ENCODE measurements at places on chromosomes 11 and 22.
A peak's percentile ranks its signal among the peaks of the same experiment; 100 is the strongest.

DNA sequence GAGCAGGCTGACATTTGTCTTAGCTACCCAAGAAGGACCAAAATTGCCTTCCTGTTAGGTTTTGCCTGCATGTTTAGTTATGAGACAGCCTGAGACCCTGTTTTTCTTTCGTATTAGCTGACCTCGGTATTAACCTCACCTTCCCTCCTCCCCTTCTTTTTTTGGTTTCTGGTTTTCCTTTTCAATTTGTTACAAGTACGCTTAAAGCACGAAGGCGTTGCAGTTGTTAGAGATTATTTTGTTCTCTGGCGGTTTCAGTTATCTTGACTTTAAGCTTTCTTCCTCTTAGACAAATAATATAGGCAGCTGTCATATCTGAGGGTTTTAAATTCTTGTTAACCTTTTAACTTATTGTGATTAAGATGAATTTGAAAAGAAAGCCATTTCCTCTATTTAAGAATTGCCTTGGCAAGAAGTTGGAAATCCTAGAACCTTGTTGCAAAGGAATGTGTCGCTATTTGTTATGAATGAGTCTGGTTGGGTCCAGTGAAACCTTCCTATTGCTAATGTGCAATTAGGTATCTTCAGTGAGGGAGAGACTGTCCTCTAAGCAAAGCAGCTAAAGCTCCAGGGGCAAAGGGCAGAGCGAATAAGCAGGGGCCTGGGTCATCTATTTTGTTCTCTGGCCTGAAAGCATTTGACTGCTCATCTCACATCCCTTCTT is 45.7 kb downstream of the PACS1 start:
- DNase-seq: no peak

GRCh38 chr22:31496735-31497146 is 405 bp downstream of the SFI1 start:
- no peak for DNase-seq

DNA sequence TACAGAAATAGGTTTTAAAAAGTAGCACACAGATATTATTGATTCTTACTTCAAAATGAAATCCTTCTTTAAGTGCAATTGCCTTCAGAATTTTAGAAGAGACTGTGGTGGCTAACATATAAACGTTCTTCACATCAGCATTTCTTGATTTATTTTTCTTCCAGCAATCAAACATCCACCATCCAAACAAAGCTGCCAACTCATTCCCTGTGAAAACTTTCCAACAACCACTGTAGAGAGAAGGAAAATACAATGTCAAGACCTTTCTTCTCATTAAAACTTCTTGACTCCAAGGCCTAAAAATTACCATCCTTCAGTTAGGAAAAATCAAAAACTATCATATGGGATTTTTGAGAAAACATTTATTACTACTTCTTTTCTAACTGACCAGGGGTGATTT is 34.0 kb upstream of the P4HA3 start:
- DNase-seq: no peak

- no peak for DNase-seq
These were observed 210.1 kb downstream of the NTM start for GRCh38 chr11:131580476-131580875.

- DNase-seq: no peak
These were observed 3.7 kb downstream of the FGF4 start for GRCh38 chr11:69771466-69771865.

DNA sequence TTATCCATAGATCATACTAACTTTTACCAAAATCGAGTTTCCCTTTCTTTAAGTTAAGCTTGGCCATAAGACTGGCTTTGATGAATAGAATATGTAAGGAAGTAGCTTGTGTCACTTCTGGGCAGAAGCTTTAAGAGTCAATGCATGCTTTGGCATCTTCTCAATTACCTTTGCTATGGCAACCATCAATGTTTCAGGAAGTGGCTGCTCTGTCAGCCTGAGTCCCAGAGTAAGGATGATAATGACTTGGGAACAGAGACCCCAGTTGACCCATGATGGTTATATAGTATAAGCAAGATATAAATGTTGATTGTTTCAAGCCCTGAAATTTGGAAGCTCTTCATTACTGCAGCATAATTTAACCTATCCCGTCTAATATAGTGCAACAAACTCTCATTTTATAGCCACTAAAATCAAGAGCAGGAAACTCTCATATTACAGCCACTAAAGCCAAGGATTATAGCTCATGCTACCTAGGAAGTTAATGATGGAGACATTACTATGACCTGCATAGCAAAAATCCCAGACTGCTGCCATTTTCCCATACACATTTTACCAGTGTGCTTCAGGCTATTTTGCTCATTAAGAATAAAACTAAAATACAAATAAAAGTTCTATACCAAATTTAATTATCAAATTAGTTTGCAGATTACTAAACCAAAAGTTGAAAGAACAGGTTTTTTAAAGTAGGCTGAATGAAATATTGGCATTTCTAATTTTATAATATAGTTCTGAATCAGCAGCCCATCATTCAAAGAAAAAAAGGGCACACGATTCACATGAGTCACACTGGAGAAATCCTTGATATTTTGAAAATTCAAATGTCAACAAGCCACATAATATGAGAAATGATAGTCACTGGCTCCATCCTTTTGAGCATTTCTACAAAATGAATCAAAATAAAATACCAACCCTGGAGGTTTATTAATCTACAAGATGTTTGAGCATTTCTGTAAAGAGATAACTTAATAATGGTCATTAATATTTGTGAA is 23.8 kb downstream of the FSHB start:
- no peak for DNase-seq

DNA sequence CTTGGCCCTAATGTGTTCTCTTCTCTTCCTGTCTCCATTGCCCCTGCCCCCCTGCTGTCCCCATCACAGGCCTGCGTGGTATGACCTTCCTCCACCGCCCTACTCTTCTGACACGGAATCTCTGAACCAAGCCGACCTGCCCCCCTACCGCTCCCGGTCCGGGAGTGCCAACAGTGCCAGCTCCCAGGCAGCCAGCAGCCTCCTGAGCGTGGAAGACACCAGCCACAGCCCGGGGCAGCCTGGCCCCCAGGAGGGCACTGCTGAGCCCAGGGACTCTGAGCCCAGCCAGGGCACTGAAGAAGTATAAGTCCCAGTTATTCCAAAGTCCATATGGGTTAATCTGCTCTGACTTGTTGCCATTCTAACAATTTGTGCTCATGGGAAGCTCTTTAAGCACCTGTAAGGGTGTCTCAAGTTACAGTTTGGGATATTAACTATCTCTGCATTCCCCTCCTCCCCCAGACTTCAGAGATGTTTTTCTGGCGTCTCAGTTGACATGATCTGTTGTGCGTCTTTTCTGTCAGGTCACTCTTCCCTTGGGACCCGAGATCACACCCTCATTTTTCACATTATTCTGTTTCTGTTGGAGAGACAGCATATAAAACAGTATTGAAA is 60.0 kb downstream of the COMMD9 start:
- no peak for DNase-seq

DNA sequence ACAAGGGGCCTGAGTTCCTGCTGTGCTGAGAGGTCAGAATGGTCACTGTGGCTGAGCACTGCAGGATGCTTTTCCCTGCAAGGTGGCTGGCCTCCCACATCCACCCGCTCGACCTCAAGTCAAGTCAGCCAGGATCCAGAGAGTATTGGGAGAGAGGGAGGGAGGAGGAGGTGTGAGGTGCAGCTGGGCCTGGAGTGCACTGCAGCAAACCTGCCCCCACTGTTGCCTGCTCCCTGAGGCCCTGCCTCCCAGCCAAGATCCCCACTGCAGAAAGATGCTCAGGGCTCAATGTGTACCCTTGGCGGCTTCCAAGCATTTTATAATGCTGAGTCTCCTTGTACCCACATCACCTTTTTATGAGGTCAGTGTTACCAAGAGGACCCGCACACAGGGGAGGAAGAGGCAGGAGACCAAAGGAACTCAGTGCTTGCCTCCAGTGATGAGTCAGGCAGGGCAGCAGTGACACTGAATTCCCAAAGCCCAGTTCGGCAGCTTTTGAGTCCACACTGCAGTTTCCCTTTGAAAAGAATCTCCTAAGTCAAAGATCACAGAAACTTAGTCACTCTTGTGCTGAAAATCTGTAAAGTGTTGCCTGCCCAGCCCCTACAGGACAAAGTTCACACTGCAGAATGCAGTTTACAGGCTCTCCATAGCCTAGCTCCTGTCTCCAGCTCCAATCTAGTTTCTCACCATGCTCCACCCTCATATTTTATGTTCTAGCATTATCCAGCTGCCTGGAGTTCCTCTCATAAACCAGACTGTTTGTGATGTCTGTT is 3.1 kb downstream of the ENDOD1 start:
- no peak for DNase-seq

GRCh38 chr11:110833033-110833484 is 120.8 kb upstream of the ARHGAP20 start:
- no peak for DNase-seq

GRCh38 chr11:79418241-79418640 is 22.6 kb downstream of the TENM4 start:
- DNase-seq: no peak

- no peak for DNase-seq
These were observed 11.9 kb upstream of the SYTL2 start for GRCh38 chr11:85822814-85823213.

GRCh38 chr11:13769188-13769587 is 100.7 kb downstream of the FAR1 start:
- DNase-seq: no peak

- DNase-seq: peak; percentile 54
These were observed 87.8 kb upstream of the VPREB1 start for GRCh38 chr22:22156716-22157347.

DNA sequence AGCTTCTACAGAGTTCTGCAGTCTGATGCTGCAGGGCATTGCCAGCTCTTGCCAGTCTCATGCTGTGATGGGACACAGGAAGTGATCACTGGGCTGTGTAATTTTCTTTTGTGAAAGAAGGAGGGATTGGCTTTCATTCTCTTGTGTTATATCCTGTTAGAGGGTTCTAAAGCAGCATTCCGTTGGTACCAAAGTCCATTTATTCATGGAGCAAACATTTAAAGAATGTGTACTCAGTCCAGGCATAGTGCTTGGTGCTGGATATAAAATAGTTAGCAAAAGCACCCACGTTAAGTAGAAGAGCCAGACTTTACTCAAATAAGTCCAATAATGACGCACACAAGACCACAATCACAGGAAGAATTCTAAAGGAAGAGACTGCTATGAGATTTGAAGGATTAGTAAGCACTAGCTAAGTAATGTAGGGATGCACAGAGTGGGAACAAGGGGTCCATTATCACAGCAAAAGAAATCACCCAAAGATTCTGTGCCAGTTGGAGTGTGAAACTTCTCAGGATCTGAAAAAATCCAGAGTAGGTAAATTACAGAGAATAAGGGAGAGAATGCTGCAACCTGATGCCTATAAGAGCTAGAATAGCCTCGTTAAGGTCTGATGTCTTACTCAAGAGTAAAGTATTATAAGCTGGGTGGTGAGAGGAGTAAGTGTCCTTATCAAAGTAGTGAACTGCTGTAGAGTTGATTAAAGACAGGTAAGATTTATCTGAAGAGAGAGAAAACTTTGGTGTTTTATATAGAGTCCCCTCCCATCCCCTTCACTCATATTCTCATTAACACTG is 728.3 kb downstream of the METTL15 start:
- no peak for DNase-seq

DNA sequence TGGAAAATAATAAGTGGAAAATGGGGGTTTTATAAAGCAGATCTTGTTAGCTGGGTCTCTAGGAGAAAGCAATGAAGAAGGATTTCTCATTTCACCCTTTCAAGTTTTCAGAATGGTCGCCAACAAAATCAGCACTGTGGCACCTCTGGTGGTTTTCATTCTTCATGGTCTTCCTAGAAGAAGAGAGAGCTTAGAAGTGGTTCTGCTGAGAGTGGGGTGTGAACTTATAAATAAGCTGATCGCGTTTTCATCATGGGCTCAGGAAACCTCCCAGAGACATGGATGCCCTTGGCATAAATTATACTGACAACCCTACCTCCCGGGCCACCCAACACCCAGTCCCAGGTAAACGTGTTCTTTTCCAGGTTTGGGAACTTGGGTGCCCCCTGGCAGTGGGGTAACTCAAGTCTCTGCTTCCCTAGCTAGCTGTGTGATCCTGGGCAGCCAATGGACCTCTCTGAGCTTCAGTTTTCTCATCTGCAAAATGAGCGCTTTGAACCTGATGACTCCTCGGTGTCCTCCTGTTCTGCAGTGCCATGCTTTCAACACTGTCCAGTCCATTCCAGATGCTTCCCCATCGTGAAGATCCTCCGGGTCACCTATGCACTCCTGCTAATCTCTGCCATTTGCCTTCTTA is 72.6 kb upstream of the GRAMD1B start:
- DNase-seq: no peak

DNA sequence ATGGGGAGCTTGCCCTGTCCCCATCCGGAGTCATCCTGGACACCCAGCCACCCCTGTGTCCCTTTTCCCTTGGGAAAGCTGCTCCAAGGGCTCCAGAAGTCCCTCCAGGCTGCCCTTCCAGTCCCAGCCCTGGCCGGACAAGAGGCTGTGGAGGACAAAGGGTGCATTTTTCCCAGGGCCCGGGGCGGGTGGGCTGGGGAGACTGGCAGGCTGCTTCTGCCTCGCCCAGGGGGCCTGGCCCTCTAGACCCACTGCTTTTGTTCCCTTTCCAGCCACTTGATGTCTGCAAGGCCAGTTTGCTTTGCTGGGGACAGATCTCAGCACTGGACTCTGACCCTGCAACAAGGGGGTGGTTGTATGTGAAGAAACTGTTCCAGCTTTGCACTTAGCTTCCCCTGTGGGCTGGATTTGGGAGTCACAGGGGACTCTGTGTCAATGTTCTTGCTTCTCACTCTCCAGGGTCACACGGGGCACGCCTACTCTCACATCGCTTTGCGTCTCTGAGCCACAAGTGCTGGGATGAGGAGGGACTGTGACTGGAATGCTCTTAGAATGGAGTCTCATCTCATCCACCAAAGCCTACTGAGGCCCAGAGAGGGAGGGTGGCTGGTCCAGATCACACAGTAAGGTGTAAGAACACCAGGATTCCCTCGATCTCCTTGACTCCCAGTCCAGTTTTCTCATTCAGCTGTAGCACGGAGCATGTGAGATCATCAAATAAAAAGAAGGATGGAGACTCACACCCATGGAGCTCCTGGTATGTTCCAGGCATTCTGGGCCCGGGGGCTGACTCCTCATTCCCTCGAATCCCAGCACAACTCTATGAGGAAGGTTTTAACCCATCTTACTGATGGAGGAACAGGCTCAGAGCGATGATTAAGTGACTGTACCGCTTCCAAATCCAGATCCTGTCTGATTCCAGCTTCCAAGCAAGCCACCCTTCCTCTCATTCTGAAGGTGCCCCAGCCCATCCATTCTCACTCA is 59.9 kb downstream of the FBXO7 start:
- no peak for DNase-seq

- DNase-seq: no peak
These were observed 7.1 kb downstream of the RCOR2 start for GRCh38 chr11:63909591-63910506.

DNA sequence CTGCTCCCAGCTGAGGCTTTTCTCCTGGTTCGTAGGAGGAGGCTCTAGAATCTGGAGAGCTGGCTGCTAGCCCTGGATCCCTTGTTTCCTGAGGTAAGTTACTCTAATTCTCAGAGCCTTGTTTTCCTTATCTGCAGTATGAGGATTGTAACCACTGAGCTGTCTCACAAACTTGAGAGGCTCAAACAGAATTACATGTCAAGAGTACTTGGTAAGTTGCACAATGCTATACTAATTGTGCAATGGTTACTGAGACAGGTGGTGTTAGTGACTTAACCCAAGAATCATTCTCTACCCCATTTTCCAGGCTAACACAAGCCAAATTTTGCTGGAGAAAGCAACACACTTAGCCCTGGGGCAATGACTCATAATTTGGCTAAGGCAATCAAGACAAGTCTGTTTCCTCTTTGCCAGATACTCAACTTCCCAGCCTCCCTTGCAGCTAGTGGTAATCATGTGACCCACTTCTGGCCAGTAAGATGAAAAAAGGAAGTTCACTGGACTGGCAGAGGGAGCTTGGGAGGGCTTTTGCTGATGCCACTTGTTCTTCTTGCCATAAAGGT is 348.0 kb downstream of the TENM4 start:
- DNase-seq: no peak

GRCh38 chr11:113265362-113265761 is 49.0 kb upstream of the TTC12 start:
- DNase-seq: no peak

Measured in NCI-H2107 (cell line).